ENCODE measurements at places on chromosomes 6 and 20.
A peak's percentile ranks its signal among the peaks of the same experiment; 100 is the strongest.

DNA sequence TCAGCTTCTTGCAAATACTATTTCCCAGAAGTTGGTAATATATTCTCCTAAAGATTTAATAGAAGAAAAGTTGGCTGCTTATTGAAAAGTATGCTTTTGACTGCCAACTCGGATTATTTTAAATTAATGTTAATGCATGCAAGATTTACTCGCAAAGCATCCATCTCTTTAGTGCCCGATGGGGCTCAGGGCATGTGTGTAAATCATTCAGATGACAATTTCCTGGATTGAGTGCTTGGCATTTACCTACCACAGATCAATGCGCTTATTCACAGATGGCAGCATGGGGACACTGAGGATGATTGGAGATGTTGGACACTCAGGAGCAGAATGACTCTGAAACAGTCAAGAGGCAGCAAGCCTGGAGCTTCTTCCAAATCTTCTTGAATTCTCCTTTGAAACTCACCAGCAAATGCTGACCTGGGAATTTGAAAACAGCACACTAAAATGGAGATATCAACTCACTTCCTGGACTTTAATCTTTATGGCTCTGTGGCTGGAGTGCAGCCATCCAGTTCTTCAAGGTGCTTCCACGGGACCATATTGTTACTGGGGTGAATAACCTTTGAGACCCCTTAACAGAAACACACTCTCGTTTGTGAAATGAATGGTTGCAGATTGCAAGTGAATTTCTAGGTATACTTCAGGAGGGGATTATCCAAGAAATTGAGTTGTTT lies 34.1 kb upstream of the TIAM2 start:
- no peak for DNase-seq

GRCh38 chr6:85754894-85755293 lies 112.2 kb upstream of the SYNCRIP start:
- no peak for DNase-seq

DNA sequence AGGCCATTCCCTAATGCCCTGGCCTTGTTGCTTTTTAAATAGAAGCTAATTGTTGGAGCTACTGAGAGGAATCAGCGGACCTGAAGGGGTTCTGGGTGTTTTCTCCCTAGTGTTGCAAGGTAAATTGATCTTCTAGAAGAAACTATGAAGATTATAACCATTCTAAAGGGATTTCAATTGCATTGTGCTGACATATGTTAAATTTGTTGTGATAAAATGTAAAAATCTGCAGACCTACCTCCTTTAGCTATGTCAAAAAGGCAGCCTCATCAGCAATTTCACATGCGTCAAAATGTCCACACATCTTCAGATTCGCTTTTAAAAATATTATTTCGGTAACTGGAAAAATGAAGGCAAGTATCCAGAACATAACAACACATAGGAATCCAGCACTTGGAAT lies 44.4 kb downstream of the IYD start:
- DNase-seq = no peak

- no peak for DNase-seq
Measured at GRCh38 chr6:17492350-17492749, 99.0 kb downstream of the CAP2 start.

DNA sequence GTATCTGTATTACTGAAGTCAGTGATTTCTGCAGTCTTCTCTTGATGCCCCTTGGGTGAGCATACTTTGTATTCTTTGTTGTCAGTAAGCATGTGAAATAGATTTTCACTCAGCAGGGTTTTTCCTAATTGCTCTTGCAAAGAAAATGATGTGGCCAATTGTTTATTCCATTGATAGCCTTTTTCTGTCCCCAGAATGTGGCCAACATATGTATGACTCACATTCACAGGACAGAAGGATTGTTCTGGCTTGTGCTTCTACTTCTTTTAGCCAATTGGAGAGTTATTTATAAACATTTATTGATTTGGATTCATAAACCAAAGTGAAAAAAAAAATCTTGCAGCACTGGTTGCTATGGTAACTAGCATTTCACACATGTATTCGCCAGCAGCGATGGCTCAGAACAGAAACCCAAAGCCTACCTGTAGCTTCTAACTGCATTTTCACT lies 54.4 kb upstream of the RBM24 start:
- DNase-seq = no peak

DNA sequence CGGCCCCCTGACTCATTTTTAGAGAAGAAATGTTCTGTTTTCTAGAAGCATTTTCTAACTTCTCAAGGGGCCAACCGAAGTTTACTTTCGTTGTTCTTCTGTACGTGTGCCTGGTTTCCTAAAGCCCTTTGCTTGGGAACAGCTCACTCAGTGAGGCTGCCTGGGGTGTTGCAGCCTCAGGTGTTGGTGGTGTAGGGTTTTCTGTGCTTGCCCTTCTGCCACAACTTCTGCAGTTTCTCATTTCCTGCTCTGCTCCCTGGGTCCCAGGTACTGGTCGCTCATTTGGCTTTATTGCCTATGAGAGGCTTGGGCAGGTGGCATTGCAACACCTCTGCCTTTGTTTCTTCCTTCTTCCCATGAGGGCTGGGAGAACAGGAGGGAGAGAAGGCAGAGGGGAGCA lies 278.3 kb downstream of the SOX4 start:
- DNase-seq = no peak

DNA sequence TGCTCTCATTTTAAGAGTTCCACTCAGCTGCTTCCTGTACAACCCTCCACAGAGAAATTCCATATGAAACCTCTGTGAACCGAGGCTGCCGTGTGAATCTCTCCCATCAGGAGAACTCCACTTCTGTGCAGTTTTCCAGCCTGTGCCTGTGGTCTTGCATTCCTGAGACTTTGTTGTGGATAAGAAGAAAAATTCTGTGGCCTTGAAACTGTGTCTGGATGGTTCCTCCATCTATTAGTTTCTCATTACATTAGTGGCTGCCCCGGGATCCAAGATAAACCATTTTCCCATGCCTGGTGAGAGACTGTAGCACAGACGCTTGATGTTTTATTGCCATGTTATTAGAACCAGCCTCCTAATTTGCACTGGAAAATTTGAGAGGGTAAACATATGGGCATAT lies 40.8 kb upstream of the TIAM2 start:
- no peak for DNase-seq

GRCh38 chr6:82818727-82819126 lies 246.9 kb downstream of the UBE3D start:
- DNase-seq = peak; percentile 80

DNA sequence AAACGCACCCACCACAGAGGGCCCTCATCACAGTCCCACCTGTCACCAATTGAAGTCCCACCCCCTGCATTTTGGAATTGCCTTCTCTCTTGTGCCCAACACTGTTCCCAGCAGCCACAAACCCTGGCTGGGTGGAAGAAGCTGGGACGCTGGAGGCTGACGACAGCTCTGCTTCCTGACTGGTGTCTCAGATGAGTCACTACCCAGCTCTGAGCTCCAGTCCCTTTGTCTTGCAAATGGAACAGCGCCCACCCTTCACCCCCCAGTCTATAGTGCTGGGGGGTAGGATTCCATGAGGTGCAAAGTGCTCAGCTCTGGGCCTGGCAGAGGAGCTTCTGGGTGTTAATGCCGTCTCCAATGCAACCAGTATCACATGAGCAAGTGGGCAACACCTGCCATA lies 85.3 kb downstream of the DLGAP4 start:
- DNase-seq = no peak

DNA sequence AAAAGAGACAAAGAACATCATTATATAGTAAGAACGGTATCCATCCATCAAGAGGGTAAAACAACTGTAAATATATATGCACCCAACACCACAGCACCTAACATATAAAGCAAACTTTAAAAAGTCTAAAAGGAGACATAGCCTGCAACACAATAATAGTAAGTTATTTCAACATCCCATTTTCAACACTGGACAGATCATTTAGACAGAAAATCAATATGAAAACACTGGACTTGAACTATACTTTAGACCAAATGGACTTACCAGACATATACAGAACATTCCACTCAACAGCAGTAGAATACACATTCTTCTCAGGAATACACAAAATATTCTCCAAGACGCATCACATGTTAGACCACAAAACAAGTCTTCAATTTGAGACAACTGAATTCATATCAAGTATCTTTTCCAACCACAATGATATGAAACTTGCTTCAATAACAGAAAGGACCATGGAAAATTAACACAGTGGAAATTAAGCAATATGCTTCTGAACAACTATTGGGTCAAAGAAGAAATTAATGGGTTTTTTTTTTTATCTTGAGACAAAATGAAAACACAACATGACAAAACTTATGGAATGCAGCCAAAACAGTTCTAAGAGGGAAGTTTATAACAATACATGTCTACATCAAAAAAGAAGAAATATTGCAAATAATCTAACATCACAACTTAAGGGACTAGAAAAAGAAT lies 23.9 kb upstream of the ASF1A start:
- no peak for DNase-seq

- no peak for DNase-seq
Measured at GRCh38 chr6:138882369-138883017, 86.6 kb downstream of the ECT2L start.

DNA sequence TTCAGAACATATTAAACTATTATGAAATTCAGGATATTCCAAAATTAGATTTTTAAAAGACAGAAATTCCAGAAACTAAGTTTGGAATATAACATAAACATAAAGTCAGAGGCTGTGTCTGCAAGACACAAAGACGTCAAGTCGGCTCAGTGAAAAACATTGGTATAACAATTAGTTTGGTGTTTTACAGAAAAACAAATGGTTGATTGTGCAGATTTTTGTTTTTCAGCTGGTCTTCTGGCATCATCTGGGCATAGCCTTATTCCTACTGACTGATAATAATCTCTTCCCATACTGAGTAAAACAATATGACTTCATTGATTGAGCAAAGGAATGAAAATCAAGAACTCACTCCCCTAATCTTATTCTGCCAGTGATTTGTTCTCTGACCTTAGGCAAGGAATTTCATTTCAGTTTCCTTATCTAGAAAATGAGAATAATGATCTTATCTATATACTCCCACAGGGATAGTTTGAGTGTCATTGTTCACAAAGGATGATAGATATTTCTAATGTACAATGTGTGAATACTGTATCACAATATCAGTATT lies 84.3 kb downstream of the FRK start:
- DNase-seq = no peak

GRCh38 chr6:108578595-108579327 lies 18.0 kb downstream of the FOXO3 start:
- DNase-seq = no peak

- DNase-seq = no peak
Measured at GRCh38 chr20:15248618-15249395, 911.4 kb upstream of the FLRT3 start.

DNA sequence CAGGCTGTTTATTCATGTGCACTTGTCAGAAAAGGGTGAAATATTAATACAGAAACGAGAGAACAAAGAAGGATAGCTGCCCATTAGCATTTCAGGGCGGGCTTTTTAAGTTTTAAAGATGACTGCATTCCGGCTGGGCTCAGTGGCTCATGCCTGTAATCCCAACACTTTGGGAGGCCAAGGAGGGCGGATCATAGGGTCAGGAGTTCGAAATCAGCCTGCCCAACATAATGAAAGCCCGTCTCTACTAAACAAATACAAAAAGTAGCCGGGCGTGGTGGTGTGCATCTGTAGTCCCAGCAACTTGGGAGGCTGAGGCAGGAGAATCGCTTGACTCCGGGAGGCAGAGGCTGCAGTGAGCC lies 130.5 kb downstream of the HFE start:
- no peak for DNase-seq

DNA sequence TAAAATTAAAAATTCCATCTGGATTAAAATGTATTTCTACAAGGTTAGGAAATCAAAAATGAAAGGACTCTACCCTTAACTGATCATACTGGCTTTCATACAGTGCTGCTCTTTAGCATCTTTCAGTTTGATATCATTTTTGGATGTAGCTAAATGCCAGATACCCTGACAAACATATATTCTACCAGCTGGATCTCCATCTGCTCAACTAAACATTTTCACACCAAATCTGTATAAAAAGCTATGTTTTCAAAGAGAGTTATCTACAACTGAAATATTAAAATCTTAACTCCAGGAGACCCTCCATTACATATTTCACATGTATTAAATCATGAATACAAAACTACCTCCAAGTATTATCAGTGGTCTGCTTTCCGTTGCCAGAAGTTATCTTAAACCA lies 95.7 kb downstream of the EPHA7 start:
- DNase-seq = no peak

DNA sequence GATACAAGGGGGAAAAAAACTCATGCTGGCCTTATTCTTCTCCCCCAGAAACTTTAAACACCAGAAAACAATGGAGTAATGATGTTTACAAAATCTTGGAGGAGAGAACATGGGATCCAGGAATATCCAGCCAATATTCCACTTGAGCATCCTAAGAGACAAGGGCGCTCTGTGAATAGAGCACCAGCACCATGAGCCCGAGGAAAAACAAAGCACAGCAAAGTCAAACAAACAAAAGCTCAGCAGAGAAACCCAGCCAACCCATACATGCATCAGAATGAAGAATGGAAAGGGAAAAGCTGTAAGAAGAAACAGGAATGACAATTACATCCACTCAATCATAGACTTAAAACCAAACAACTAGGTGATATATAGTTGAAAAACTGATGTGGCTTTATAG lies 4.6 kb upstream of the NAA20 start:
- DNase-seq = no peak

DNA sequence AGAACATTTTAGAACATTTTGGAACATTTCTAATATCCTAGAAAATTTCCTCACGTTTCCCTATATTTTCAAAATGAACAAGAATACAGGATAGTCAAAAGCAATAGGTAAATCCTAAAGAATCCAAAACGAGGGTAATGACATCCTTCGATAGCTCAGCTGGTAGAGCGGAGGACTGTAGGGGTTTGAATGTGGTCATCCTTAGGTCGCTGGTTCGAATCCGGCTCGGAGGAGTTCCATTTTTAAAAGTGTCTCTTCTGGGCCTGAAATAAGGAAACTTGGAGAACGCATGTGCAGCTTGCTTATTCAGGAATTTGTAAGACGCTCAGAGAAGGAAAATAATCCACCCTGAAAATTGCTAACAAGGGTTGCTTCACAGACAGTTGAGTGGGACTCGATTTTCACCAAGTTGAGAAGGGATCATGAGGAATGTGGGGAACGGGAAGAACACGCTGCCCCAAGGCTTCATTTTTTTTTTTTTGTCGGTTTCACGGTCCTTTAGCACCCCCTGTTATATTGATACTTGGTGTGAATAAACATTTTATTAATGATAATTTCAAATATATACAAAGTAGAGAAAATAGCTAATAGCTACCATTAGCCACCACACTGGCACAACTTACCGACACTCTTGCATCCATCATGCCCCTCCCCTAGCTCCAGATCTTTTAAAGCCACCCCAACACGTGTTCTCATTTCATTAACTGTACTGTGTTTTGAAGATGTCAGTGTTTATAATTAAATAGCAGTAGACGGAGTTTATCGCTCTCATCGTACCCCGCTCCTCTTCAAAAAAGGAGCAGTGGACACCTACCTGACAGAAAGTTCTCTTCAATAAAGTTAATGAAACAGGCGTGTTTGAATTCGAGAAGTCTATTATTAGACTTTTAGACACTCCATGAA lies 1.8 kb upstream of the ABT1 start:
- DNase-seq = peak; percentile 63

GRCh38 chr6:142764311-142764710 lies 180.7 kb downstream of the HIVEP2 start:
- DNase-seq = no peak

GRCh38 chr6:104579310-104579863 lies 280.3 kb downstream of the HACE1 start:
- DNase-seq = no peak

- DNase-seq = no peak
Measured at GRCh38 chr6:6649824-6650349, 61.4 kb downstream of the LY86 start.
